Amygdala (tissue), 56 donors: ENCODE measurements at places on chromosomes 2 and 18.

- no peak for DNase-seq
Measured at GRCh38 chr2:103605071-103605780, 843.4 kb downstream of the TMEM182 start.

DNA sequence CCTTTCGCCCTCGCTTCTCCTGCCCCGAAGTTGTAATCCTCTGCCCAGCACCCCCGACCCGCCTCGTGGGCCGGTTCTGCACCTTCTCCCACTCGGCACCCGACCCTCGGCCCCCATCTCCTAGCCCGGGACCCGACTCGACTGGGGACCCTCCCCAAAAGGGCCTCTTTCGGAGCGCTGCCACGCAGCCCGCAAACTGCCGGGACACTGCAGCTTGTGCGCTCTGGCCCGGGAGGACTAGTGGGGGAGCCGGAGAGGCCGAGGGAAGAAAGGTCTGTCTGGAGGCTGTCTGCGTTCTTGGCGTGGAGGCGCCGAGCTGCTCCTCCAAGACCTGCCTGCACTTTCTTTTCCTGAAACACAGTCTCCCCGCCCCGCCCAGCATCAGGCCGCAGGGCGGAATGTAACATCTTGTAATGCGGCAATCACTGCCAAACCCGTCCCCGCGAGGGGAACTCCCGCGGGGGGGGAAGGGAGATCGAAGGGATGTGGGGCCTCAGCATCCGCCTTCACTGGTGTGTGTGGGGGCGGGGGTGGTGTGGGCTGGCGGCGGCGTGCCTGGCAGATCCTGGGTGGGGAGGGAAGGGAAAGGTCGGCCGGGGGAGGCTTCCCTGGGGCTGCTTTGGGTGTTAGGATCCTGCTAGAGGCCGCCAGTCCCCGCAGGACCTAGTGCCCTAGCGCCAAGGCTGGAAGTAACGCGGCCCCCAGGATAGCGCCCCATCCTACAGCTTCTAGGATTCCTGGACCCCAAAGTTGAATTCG lies 7.4 kb downstream of the DLX2 start:
- DNase-seq: no peak

GRCh38 chr2:123080331-123080730 lies 944.8 kb upstream of the CNTNAP5 start:
- no peak for DNase-seq

DNA sequence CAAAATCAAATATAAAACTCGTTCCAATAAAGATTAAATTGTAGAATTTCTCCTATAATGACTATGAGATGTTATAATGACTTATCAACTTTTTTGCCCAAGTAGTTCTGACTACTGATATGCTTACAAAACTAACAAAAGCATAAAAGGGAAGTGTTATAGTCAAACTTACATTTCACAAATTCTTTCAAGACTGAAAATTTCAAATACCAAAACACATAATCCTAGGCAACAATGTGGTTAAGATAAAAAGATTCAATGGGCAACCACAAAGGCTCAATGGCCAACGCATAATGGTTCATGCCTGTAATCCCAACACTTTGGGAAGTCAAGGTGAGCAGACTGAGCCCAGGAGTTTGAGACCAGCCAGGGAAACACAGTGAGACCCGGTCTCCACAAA lies 135.7 kb downstream of the USP34 start:
- DNase-seq: no peak

GRCh38 chr2:220619525-220620220 lies 952.4 kb downstream of the EPHA4 start:
- no peak for DNase-seq

DNA sequence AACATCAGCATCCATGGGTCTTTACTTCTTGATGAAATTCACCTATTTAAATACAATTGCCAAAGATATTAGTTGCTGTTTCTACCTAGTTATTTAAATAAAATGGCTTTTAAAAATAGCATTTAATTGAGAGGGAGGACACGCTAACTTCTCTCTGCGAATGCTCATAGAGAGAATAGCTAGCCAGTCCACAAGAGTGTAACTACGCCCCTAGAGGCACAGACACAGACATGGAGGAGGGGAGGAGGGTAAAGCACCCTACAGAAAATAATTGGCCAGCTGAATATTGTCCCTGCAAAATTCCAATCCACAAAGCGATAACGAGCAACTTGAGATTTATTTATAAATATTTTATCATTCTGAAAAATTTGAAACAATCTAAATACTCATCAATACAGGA lies 97.0 kb upstream of the PAPOLG start:
- DNase-seq: no peak

DNA sequence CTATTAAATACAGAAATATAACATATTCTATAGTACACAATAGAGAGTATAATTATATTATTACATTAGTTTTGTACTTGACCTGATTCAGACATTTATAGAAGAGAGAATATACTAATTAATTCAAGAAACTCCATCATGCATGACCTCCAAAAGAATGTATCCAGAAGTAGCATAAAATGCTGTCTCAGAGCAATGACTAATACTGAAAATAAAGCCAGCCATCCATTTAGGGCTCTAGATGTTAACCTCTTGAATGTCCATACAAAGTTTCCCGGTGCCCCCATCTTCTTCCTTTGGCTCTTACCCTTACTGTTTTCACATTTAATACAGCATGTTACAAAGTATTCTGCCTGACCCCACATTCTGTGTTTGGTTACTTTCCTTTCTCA lies 102.0 kb downstream of the ARHGAP15 start:
- DNase-seq: no peak

GRCh38 chr2:203918264-203918663 lies 18.3 kb upstream of the ICOS start:
- no peak for DNase-seq

GRCh38 chr2:33021542-33022227 lies 74.9 kb downstream of the LTBP1 start:
- no peak for DNase-seq

DNA sequence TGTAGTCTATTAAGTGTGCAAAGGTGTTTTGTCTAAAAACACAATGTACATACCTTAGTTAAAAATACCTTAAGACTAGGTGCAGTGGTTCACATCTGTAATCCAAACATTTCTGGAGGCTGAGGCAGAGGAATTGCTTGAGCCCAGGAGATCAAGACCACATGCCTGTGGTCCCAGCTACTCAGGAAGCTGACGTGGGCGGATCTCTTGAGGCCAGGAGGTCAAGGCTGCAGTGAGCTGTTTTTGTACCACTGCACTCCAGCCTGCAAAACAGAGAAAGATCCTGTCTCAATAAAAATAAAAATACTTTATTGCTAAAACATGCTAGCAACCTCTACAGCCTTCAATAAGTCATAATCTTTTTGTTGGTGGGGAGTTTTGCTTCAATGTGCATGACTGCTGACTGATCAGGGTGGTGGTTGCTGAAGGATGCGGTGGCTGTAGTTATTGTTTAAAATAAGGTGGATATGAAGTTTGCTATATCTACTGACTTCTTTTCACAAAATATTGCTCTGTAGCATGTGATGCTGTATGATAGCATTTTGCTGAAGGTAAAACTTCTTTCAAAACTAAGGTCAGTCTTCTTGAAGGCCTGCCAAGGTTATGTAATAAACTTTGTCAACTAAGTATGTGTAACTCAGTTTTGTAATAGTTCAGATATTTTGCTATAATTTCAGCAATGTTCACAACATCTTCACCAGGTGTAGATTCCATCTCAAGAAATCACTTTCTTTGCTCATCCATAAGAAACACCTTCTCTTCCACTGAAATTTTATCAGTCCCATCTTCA lies 1238.0 kb upstream of the NRXN1 start:
- DNase-seq: no peak

DNA sequence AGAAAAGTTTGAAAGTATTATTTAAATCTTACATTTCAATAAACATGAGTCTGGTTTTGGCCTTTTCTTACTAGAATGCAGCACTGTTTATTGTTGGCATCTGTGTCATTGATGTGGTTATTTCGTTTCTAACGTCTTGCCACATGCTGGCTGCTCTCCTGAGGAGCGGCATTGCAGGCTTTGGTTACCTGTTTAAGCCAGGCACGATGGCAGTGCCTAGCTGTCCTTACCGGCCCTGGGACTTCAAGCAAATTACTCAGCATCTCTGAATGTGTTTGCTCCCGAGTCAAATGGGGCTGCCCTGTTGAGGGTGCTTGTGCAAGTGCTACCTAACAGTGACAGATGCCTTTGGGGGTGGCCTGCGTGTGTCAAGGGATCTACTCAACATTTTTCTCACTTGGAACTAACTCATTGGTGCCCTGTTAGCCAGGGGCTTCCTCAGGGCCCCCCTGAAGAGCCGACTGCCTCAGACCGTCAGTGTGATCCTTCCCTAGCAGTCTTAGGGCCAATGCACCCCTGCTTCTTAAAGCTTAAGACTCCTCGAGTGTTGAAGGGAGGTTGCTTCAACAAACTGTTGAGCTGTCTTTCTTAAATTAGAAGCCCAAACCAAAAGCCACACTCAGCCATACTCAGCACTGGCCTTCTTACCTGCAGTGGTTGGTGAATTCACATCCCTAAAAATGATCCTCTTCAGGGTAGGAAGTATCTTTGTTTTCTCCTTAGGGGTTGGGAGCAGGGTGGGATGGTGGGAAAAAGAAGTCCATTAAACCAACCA lies 151.5 kb downstream of the NCK2 start:
- no peak for DNase-seq

DNA sequence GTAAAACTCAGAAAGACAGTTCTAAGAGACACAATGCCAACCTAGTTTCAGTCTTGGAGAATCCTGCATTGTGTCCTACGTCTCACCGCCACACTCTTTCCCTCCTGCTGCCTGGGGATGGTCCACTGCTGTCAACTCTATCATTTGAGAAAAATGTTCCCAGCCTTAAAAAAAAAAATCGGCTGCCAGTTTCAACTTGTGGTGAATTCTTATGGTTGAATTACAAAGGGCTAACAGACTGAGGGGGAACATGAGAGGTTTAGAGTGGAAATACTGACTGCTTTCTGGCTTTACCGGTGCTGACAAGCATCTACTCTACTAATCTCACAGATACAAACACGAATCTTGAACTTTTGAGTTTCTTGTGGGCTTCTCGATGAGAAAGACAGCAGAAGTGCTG lies 74.0 kb downstream of the NAB1 start:
- DNase-seq: no peak

GRCh38 chr2:176507786-176508185 lies 238.5 kb downstream of the MTX2 start:
- no peak for DNase-seq

DNA sequence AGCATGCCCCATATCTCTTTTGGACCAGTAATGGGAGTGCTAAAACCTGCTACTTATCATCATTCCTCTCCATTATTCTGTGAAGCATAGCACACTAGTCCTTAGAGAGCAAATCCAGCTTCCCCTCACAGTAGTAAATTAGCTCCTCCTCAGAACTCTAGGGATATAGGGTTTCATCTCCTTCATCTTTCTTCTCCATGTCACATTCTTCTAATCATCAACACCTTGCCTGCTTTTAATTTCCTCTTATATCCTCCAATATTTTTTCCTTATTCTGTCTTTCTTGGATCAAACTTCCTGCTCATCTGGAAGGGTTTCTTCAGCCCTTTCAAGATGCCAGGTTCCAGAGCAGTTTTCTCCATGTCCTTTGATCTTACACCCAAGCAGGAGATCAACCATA lies 321.4 kb upstream of the ACVR2A start:
- no peak for DNase-seq

DNA sequence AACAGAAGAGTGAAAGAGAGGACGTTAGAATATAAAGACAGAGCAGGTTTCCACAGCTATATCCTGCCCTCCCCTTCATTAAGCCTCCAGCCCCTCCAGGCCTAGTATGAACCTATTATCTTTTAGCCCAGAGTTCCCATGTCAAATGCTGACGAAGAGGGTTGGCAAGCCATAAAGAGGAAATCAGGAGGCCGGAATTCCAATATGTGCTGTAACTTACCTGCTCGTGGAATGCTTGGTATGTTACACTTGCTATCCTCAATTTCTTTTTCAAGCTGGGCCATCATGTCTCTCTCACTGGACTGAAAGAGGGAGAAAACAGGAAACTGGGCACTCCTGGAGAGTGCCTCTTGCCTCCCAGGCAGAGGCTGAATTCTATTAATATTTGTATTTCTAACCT lies 264.1 kb downstream of the TRIB2 start:
- DNase-seq: no peak

DNA sequence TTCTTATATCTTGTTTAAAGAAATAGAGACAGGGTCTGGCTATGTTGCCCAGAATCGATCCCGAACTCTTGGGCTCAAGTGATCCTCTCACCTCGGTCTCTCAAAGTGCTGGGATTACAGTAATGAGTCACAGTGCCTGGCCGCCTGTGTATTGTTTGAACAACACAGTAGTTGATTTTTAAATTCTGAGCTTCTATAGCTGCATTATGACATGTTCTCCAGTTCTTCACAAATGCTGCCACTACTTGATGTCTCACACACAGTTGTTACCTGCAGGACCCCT lies 7.7 kb upstream of the RHOB start:
- no peak for DNase-seq

DNA sequence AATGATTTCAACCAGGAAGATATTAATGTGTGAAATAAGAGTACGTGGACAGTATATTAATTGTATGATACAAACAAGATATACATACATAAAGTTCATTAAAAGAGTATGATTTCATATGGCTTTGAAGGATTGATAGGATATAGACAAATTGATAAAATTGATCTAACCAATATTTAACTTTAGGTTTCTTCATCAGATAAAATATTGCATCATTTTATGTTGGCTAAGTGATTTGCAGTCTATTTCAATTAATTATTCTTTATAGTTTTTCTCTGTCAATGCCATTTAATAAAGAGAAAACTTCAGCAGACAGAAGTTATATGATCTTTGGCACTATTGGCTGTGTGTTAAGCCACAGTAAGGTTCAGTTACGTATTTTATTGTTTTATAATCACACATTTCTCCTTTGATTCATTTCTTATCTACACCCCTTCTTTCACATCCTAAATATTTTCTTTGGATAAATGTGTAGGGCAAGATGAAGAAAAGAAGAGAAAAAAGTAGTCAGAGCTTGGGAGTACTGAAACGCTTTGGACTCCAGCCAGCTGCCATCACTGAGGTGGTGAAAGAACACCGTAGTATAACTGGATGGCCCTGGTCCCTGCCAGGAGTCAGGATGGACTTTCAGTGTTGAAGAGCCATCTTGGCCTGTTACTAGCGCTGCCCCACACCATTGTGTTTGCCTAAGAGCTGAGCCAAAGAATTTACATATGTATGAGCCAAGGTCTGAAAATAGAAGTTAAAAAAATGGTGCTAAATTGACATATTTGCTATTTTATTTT lies 9.8 kb upstream of the CPS1 start:
- peak; percentile 1 for DNase-seq

DNA sequence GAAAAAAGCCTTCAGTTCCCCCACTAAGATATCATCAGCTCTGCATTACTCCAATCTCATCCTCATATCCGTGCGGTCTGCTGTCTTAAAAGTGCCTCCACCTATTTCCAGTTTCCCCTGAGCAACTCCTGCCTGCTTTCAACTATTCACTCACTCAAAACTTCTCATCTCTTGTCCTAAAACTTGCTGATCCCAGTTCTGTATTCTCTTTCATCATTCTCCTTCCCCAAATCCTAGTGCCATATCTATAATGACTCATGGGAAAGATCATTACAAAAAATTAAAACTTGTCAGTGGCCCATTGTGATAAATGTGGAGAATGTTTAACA lies 20.0 kb downstream of the ACVR1 start:
- no peak for DNase-seq
